ENCODE measurements at places on chromosomes 2 and 18.

DNA sequence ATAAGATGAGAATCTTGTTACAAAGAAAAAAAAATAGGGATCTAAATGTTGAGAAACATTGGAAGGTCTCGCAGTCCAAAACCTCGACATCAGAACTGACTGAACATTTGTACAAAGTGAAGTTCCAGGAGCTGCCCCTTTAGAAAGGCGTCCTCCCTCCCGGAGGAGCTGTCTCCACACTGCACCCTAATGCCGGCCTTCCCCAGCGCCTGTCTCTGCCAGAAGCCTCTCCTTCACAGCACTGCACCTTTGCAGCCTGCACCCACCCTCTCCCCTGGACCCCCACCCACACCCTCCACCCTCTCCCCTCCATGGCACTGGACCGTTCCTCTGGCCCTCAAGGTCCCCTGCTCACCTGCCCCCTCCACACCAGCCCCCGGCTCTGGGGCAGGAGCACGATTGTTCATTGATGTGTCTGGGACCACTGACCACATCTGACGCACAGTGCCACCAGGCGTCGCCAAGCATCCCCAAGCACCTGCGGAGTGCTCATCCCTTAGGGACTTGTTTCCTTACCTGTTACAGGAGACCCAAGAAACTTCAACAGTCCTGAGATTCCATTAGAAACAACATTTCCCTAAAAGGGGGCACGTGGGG, 90.3 kb upstream of the SNTG2 start:
- no peak for DNase-seq

DNA sequence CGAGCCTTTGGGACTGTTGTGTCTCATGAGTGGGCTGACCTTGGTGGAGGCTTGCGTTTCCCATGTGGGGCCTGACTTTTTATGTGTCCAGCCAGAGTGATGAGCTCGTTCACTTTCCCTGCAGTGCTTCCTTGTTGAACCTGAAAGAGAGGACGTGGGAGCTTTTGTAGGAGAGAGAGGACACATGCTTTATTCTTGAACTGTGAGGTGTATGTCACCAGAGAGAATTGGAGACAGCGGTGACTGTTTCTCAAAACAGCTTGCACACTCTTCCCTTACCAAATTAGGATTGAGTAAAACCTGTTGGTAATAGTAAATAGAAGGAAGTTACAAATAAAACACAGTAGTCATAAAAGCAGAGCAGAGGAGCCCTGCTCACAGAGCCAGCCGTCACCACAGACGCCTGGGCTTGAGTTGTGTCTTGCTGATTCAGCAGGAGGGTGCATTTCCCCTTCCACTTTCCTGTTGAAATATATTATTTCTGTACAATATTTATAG, 60.7 kb downstream of the INPP4A start:
- DNase-seq = no peak

GRCh38 chr2:113922335-113922734, 32.4 kb downstream of the ACTR3 start:
- DNase-seq = no peak

- no peak for DNase-seq
These were observed 50.0 kb downstream of the DPYSL5 start for GRCh38 chr2:26897807-26898479.

- DNase-seq = no peak
These were observed 3.3 kb upstream of the POU3F3 start for GRCh38 chr2:104850361-104851290.

GRCh38 chr2:68368654-68369336, 3.7 kb downstream of the PLEK start:
- peak; percentile 47 for DNase-seq

DNA sequence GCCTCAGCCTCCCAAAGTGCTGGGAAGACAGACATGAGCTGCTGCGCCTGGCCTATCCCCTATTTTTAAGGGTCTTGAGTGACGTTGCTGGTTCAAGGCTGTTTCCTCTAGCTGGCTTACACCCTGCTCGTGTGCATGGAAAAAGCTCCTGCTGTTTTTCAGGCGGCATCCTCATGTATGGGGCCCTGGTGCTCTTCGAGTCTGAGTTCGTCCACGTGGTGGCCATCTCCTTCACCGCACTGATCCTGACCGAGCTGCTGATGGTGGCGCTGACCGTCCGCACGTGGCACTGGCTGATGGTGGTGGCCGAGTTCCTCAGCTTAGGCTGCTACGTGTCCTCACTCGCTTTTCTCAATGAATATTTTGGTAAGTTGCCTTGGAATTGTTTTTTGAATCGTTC, 22.0 kb upstream of the NFATC1 start:
- no peak for DNase-seq

DNA sequence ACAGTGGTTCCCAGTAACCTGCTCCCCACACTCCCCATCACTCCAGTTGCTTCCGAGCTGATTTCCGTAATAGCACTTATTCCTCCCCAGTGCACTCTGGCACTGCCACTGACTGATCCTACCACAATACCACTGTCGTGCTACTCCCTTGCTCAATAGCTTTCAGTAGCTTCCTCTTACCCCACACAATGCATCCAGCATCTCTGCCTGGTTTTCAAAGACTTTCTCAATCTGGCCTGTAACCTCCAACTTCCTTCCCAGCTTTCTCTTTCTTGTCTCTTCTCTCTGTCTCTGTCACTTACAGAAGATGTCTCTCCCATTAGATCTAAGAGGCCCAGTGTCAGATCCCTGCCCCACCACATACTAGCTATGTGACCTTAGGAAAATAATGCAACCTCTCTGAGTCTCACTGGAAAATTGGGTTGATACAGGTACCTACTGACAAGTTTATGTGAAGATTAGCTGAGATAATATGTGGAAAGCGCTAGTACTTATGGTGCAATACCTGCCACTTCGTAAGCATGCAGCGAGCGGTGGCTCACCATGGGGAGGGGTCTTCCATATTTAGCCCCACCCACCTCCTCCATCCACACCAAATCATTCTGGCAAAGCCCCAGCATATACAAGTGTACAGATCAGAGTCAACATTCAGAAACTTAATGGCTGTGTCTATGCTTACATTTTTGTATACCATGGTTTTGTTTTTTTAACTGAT, 36.7 kb downstream of the SFXN5 start:
- DNase-seq = no peak

DNA sequence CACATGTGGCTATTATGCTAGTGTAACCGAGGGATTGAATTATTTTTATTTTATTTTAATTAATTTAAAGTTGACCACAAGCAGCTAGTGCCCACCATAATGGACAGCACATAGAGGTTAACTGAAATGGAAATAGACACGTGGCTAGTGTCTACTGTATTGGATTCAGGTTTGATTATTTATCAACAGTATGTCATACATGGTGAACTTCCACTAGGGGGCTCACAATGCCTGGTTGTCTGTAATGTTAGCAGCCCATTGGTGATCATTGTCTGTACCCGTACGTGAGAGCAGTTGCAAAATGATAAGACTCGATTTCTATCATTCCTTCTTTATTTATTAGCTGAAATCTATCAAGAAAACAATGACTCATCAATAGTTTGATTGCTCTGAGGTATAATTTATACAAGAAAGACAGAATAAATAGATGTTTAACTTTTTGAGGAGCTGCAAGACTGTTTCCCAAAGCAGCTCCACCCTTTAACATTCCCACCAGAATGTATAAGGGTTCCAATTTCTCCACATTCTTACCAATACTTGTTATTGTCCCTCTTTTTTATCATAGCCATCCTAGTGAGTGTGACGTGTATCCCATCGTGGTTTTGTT, 76.5 kb downstream of the CYBRD1 start:
- DNase-seq = peak; percentile 86

- no peak for DNase-seq
These were observed 130.8 kb downstream of the FOXI3 start for GRCh38 chr2:88321449-88322248.

- DNase-seq = no peak
These were observed 177.4 kb downstream of the TWIST2 start for GRCh38 chr2:239025096-239025801.

DNA sequence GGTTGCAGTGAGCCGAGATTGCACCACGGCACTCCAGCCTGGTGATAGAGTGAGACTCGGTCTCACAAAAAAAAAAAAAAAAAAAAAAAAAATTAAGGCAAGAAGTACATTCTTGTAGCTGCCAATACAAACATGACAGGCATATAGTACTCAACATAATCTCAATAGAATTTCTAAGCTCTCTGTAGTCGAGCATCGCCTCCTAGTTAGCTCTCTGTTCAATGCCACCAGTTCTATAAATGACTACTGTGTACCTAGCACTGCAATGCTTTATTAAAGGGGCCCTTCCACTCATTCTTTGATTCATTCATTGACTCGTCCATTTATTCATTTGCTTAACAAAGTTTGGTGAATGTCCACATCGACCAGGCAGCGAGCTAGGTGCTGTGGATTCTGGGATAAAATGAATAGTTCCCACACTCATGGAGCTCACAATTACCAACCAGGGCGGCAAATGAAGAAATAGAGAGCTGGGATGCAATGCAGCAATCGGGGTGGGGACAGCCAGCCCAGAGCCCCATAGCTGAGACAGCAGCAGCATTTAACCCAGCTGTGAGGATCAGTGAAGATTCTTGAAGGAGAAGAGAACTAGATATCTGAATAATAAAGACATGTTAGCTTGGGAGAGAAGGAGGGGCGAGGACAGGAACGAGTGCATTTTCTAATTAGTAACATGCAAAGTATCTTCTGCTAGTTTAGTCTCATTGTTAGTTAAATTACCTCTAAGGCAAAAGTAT, 349.8 kb downstream of the LPIN1 start:
- no peak for DNase-seq

DNA sequence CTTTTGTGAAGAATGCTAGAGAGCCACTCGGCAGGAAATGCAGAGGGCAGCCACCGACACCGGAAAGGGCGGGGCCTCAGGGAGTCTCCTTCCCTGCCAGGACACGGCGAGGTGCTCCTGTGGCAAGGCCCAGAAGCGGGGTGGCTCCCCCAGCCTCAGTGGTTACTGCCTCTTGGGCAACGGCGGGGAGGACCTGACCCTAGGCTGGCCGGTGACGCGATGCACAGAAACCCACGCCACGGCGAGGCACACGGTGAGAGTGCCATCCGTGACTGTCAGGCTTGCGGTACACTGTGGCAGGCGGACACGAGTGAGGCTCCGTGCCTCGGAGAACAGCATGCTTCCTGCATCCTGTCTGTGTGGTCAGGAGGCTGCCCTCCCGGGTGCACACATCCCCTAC, 47.8 kb downstream of the ZAP70 start:
- DNase-seq = no peak

GRCh38 chr2:217724471-217724870, 278.3 kb downstream of the TNS1 start:
- no peak for DNase-seq

Data from head of caudate nucleus (tissue), 42 donors.